Breast epithelium (tissue), 4 donors: ENCODE measurements at places on chromosomes 5 and 9.

DNA sequence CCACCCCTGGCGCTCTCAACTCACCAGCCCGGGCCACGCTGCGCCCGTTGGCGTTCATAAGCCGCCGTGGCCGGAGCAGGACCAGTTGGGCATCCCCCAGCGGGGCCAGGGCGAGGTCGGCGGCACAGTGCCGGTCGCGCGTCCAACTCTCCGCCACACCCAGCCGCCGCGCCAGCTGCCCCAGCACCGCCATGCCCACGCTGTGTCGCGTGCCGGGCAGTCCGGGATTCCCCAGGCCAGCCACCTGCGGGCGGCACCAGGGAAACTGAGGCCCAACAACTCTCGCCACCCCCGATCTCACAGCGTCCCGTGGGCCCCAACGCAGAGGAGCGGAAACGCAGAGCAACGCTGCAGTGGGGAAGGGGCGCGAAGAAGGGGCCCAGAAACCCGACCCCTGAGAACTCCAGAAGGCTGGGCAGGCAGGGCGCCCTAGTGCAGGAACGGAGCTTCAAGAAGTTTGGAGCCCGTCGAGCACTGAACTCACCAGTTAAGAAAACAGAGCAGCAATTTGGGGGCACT, 453 bp downstream of the PTRH1 start:
- no peak for DNase-seq

DNA sequence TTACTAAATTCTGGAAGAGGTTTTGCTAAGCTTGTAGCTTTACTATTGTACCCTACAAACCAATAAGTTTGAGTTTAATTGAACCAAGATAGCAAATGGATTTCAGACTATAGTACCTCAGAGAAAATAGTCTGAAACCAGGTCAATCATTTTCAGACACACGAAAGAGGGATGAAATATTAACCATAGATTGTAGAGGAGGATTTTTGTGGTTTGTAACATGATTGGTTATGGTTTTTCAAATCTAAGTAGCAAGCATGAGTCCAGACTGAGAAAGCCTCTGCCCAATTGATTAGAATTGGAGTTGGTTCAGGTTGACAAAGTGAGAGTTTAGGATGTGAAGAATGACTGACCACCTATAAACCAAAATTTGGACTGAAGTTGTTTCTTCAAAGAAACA, 562.7 kb upstream of the DMAC1 start:
- no peak for DNase-seq

- no peak for DNase-seq
Observed at GRCh38 chr5:68251804-68252522, 36.4 kb downstream of the PIK3R1 start.

GRCh38 chr9:110066929-110067716, 140.8 kb downstream of the C9orf152 start:
- no peak for DNase-seq

DNA sequence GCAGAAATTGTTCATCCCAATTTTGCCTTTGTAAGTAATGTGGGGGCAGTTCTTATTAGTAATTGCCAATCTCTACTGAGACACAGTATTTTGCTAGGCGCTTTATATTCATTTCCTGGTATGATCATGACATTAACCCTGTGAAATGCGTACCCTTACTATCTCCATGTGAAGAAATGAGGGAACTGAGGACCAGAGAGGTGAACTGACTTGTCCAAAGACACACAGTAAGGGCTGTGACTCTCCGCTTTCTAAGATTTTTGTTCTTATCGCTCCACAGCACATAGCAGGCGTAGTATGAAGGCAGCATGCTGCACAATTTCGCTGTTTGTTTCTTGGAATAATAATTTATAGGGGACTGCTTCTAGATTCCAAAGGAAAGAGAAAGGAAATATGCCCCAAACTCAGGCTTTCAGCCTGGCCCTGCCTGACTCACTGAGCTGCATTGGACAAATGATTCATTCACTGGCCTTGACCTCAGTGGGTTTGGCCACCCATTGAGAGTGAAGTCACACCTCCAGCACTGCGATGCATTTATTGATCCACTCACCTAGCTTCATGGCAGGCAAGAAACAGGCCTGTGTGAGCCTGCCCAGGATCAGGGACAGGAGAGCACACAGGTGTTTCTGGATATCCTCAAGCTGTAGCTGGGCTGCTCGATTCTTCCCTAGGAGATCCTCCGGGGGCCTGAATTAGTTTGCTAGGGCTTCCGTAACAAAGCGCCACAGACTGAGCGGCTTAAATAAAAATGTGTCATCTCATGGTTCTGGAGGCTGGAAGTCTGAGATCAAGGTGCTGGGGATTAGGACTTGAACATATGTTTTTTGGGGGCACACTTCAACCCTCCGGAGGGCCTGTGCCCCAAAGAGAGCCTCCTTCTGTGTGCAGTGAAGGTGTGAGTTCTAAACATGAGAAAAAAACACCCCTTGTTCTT, 7.2 kb upstream of the DUSP1 start:
- no peak for DNase-seq

DNA sequence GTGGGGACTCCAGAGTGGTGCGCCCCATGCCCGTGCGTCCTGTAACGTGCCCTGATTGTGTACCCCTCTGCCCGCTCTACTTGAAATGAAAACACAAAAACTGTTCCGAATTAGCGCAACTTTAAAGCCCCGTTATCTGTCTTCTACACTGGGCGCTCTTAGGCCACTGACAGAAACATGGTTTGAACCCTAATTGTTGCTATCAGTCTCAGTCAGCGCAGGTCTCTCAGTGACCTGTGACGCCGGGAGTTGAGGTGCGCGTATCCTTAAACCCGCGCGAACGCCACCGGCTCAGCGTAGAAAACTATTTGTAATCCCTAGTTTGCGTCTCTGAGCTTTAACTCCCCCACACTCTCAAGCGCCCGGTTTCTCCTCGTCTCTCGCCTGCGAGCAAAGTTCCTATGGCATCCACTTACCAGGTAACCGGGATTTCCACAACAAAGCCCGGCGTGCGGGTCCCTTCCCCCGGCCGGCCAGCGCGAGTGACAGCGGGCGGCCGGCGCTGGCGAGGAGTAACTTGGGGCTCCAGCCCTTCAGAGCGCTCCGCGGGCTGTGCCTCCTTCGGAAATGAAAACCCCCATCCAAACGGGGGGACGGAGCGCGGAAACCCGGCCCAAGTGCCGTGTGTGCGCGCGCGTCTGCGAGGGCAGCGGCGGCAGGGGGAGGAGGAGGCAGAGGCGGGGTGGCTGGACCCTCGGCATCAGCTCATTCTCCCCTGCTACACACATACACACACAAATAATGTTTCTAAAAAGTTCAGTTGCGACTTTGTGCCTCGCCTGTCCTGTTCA, 668 bp downstream of the GLIS3 start:
- no peak for DNase-seq

DNA sequence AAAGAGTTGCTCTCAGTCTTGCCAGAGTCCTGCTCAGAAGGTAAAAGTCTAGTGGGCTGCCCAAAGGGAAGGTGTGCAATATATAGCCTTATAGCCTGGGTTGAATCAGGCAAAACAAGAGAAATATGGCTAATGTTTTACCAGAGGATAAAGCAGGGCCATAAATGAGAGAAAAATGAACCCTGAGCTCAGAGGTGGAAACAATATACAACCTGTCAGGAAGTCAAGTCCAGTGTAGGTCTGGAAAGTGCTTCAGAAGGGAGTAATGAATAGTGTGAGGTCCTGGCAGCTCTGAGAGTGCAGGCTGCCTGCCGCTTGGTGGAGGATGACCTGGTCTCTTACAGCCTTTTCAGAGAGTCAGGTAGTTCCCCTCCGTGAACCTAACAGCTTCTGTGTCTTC, 177.8 kb upstream of the TNC start:
- no peak for DNase-seq

- no peak for DNase-seq
Observed at GRCh38 chr9:125397736-125398135, 136.1 kb downstream of the GAPVD1 start.

- DNase-seq: no peak
Observed at GRCh38 chr9:917730-918129, 58.7 kb upstream of the DMRT3 start.

DNA sequence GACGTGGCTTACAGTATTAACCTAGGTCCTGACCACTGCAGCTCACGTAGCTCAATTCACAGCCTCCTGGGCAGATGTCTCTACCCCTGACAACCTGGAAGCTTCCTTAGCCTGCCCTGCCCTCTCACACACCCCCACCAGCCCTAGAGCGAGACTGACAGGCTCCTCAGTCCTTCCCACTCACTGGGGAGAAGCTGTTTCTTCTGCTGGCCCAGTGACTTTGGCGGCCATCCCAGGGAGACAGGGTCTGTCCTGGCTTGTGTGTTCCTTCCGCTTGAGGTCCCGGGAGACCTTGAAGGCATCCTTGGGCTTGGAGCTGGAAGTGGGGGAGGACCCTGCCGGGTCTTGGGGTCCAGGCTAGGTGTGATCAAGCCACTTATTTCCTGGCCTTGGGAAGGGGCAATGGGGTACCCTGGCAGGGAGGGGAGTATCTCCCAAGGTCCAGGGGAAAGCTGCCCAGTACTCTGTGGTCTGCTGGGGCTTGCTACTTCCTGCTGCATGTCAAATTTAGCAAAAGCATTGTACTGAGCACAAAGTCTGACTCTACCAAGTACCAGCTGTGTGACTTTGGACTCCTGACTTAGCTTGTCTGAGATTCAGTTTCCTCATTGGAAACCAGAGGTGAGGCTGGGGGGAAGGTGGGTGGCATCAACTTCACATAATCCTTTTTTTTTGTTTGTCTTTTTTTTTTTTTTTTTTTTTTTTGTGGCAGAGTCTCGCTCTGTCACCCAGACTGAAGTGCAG, 1.9 kb downstream of the MIGA2 start:
- no peak for DNase-seq

DNA sequence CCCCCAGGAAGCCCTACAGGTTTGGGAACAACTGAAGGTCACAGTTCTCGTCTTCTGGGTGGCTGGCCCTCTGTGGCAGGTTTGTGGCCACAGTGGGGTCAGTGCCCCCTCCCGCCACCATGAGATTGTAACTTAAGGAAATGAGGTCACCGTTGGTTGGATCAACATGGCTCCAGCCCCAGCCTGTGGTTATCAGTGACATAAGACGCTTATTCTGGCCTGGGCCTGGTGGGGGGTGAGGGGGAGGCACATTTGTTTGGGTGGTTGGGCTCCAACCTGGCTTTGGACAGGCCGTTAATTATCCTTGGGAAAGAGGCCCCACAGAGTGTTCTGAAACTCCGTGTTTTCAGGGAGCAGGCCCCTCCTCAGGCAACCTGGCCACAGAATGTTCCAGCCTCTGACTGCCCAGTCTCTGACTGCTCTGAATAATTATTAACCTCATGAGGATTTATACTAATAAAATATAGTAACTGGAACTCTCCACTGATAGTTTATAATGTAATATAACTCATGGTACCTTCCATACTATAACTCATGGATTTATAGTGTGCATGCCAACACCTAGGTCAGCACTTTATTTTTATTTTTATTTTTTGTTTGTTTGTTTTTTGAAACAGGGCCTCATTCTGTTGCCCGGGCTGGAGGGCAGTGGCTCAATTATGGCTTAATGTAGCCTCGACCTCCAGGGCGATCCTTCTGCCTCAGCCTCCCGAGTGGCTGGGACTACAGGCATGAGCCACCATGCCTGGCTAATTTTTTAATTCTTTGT, 58.0 kb upstream of the RPL26L1 start:
- DNase-seq: no peak

- no peak for DNase-seq
Observed at GRCh38 chr9:137053944-137054931, at the start of gene ENTPD2. TSS of gene ENTPD2 (minus strand) at chr9:137054061. CDS start at chr9:137053997, 64 bp downstream.

GRCh38 chr9:93958819-93959682, 3.9 kb upstream of the BARX1 start:
- DNase-seq: no peak

- DNase-seq: no peak
Observed at GRCh38 chr5:141155540-141156374, 5.9 kb downstream of the PCDHB6 start.

DNA sequence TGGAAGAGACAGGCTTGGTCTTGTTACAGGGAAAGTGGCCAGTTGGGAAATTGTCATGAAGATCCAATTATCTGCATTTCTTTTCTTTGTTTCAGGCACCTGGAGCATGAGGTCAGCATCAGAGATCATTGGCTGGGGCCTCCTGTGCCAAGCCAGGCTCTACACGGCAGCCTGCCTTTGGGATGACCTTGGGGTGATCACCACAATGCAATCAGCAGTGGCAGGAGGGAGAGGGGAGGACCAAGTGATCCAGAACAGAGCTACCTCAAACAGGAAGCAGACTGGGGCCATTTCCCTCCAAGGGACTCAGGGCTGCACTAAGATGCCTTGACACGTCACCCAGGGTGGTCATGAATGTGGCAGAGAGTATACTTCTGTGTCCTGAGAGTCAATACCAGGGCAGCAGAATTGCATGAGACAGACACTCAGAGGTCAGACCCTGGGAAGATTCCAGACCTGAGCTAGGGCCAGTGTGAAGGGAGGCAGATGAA, 8.9 kb downstream of the SMIM23 start:
- no peak for DNase-seq

GRCh38 chr5:142600611-142601358, 85.1 kb downstream of the FGF1 start:
- peak; percentile 25 for DNase-seq

GRCh38 chr5:139709582-139710318, 61.6 kb downstream of the CXXC5 start:
- no peak for DNase-seq

GRCh38 chr5:7410936-7411511, 15.1 kb downstream of the ADCY2 start:
- DNase-seq: no peak

GRCh38 chr5:151574444-151574996, 16.6 kb downstream of the FAT2 start:
- no peak for DNase-seq

GRCh38 chr9:12956805-12957204, 182.0 kb downstream of the LURAP1L start:
- no peak for DNase-seq

GRCh38 chr5:150117945-150118560, 31.7 kb upstream of the CSF1R start:
- DNase-seq: no peak

DNA sequence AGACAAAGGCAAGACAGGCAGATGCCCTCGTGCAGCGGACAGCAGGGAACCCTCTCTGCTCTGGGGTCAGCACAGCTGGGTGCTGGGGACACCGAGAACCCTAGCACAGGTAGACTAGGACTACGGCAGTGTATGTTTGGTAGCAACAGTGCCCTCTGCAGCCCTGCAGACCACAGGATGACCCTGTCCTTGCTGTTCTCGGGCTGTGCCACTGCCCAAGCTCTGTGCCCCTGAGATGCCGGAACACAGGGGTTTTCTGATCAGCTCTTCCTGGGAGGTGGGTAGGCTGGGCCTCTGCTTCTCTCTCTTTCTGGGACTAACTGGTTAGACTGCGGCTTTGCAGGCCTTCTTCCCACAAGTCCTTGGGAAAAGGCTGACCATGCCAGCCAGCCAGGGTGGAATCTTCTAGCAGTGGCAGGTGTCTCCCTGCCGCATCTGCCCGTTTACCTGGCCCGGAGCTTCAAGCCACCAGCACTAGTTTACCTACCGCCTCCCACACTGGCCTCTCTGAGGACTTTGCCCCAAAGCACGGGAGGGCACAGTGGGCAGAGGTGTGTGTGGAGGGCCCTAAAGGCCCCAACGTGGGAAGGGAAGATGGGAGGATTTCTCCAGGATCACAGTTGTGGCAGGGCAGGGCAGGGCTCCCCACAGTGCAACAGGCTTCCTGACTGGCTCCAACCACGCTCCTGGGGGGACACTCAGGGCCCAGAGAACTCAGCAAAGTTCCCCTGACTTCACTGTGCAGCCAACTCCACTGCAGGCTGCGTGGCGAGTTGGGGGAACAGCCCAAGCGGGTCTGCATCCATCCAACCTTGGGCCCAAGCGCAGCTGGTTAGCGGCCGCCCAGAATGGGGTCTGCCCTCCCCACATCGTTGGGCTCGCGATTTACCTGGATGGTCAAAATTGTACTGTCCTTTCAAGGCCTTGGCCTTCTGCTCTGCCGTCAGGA, 1.2 kb downstream of the UCK1 start:
- no peak for DNase-seq

- DNase-seq: no peak
Observed at GRCh38 chr5:32273821-32274220, 38.9 kb downstream of the MTMR12 start.
